ENCODE measurements at places on chromosomes 3 and 15.

GRCh38 chr15:47792231-47792630 lies 74.9 kb downstream of the SEMA6D start:
- DNase-seq = no peak

DNA sequence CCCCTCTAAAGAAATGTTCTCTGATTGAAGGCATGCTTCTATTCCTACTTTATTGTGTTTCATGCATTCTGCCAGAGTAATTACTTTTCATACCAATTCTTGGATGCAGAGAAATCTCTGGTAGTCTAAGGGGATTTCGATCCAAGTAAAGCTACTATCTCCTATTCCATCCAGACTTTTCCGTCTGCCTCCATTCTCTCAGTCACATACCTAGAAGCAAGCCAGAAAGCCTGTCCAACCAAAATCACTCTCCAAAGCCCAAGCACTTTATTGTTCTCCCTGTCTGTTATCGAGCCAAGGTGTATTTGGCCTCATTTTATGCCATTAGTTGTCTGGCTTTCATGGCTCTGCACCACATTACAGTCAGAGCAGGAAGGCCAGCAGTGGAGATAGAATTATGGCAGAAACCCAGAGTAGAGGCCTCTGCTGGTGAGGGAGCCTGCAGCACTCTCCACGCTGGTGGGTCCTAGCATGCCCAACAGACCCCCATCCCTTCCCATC lies 95.9 kb downstream of the SLC49A4 start:
- DNase-seq = no peak

DNA sequence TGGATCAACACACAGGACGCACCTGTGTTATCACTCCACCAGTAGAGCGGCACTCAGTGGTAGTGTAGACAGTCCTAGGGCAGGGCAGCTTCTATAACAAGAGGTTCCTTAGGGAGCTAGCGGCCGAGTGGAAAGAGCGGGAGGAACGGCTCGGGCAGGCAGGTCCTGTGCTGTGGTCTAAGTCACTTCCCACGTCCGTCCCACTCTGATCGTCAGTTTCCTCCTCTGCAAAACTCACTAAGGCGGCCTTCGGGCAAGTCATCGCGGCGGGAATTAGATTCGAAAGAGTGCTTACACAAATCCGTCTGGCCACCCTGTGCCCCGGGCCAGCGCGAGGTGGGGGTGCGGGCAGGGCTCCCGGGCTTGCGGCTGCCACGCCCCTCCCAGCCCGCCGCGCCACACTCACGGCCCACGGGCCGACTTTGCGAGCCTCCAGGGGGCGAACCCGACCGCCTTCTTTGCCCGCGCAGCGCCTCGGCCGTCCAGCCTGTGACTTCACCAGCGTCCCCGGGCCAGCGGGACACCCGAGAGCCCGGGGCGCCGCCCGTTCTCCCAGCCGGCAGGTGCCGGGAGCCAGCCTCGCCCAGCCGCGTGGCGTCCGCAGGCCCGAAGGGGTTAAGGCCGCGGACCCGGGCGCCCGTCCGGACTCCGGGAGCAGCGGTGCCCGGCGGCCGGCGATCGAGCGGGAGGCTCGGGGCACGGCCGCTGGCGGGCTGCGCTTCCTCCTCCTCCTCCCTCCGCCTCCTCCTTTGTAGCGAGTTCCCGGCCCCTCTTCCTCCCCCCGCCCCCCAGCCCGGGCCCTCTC lies 416 bp upstream of the CORO2B start:
- peak; percentile 19 for DNase-seq

- no peak for DNase-seq
Measured at GRCh38 chr3:36904641-36905040, 40.2 kb downstream of the TRANK1 start.

DNA sequence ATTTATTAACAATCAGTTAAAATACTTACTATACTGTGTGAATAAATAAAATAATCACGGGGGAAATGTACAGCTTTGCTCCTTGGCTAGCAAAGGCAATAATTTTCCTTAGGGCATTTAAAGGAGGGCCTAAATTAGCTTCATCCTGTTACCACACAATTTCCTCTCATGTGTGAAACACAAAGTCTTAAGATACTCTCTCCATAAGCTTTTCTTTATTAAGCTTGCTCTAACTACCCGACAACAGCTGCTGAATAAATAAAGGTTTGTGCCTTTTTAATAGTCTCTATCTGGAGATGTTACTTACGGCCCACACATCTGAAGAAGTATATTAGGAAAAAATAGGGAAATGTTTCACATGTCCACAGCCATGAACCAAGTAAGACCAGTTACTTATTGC lies 29.7 kb downstream of the ZNF106 start:
- no peak for DNase-seq

DNA sequence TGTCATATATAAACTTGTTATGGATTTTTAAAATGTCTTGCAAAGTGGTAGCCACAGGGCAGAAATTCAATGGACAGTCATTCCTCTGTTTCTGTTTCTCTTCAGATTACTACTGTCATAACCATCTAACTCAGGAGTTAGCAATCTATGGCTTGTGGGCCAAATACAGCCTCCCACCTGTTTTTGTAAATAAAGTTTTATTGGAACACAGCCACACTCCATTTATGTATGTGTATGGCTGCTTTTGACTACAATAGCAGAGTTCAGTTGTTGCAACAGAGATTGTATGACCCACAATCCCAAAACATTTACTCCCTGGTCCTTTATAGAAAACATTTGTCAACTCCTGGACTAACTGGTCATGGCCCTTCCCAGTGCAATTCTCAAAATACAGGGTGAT lies 20.0 kb downstream of the SLC27A2 start:
- DNase-seq = no peak
